ENCODE measurements at places on chromosomes 11 and 22.

- no peak for DNase-seq
These were observed 204.3 kb upstream of the PLET1 start for GRCh38 chr11:112464949-112465348.

DNA sequence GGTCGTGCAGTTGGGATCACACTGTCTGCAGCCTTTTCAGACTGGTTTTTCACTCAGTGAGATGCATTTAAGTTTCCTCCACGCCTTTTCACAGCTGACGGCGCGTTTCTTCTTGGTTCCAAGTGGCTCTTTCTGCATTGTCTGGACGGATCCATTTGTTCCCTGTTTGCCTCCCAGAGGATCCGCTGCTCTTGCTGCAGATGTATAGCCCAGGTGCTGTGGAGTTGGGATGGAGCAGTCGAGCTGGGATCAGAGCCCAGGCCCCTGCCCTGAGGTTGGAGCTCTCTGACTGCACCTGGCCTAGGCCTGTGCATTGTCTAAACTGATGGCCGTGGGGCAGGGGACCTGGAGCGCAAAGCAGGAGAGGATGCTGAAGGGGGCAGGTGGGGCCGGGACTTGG is 51.6 kb downstream of the PARVB start:
- no peak for DNase-seq

GRCh38 chr22:45966320-45966894 is 10.6 kb downstream of the WNT7B start:
- no peak for DNase-seq

GRCh38 chr11:60498853-60499252 is 6.3 kb downstream of the MS4A12 start:
- no peak for DNase-seq

DNA sequence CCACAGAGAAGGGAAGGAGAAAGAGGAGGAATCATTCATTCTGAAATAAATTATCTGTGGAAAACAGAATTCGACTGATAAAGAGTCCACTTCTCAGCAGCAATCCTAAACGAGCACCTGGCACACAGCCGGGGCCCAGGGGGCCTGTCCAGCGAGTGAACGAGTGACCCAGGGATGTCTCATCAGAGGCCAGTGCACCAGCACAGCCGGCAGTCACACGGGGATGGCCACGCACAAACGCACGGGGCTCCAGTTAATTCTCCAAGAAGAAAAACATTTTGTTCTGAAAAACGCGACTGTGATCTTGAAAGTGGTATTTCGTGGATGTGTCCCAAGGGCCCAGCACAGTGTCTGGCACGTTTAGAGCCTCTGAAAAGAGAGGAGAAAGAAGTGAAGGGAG is 154.6 kb downstream of the BRD1 start:
- no peak for DNase-seq

DNA sequence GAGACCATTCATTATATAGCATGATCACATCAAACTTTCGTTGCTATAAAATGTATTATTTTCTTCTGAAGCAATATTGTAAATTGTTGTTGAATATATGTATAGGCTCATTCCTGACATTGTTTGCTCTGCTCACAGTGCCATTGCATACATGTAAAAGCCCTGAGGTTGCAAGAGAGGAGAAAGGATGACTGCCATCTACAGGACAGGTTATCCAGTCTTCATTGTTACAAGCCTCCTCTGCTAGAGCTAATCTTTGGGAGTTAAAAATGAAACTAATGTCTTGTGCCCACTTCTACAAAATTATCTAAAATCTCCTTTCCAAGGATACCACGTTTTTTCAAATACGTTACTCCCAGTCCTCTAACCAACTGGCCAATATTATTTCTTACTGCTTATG is 16.4 kb upstream of the OR5AL1 start:
- no peak for DNase-seq

GRCh38 chr22:48734359-48734758 is 1093.3 kb downstream of the BRD1 start:
- DNase-seq = no peak

- no peak for DNase-seq
These were observed 39.2 kb upstream of the HMGXB4 start for GRCh38 chr22:35218079-35218478.

GRCh38 chr11:298406-299065 is 790 bp downstream of the IFITM5 start:
- DNase-seq = no peak

- DNase-seq = no peak
These were observed 20.2 kb downstream of the GAB4 start for GRCh38 chr22:16987822-16988221.

GRCh38 chr11:123405123-123405592 is 24.9 kb upstream of the GRAMD1B start:
- no peak for DNase-seq

GRCh38 chr11:102664001-102664752 is 39.0 kb upstream of the MMP20 start:
- no peak for DNase-seq

DNA sequence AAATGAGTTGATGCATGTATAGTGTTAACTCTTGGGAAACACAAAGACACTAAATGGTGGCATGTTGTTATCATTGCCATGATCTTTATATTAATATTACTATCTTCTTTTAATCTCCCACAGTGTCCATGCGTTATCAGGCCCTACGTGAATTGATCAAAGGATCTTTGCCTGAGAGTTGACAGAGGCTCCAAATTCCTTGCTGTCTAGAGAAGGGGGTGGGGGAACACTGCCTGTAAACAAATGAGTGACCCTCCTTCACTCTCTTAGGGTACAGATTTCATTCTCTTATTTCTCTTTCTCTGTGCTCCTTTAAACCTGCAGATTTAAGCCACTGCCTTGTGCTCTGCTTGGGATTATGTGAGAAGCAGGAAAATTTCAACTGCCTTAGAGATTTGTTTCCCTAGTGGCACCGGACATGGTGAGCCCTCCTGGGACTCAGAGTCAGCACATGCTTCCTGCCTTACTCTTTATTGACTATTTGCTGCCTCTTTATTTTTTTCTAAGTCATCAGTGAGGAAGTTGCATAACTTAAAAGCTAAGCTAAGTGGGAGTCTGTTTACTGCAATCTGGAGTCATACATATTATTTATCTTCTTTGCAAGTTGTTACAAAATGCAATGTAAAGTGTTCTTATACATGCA is 122.9 kb downstream of the MAML2 start:
- no peak for DNase-seq

- no peak for DNase-seq
These were observed 14.5 kb downstream of the MYEOV start for GRCh38 chr11:69308491-69308911.

DNA sequence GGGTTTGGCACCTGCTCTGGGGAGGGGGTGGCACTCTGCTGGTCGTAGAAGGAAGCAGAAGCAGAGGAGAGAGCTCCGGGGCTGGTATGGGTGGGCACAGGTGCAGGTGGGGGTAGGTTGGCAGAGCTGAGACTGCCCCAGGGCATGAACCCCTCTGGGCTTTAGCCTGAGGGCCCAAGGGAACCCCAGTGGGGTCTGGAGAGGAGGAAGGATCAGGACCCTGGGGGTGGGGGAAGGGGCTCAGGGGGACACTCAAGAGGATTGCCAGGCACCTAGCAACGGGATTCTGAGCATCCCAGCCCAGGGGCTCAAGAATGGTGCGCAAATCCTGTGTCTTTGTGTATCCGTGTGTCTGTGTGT is 6.3 kb downstream of the ALDH3B2 start:
- no peak for DNase-seq

DNA sequence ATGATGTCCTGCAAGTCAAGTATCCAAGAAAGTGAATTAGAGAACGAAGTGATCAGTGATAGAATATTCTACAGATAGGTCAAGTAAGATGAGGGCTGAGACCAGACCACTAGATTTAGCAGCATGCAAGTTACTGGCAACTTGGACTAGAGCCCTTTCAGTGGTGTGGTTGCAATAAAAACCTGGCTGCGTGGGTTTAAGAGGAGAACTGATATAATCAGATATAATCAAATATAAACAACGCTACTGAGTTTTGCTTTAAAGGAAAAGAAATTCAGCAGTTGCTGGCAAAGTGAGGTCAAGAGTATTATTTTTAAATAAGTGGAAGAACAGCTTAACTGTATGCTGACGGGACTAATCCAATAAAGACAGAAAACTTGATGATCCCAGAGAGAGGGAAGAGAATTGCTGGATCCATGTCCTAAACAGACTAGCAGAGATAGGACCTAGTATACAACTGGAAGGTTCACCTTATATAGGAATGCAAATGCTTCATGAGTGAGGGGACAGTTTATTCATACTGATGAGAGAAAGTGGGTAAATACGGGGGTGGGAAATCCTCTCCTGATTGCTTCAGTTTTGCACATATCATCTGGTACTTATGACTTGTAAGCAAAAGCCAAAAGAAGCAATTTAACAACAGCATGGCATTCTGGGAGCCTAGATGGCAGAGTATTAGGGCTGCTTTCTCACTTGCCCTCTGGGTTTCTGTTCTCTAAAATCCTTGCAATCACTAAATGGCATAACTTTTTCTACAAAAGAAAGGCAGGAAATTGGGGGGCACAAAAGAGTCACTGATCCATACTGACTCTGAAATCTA is 146.2 kb downstream of the RBFOX2 start:
- no peak for DNase-seq

DNA sequence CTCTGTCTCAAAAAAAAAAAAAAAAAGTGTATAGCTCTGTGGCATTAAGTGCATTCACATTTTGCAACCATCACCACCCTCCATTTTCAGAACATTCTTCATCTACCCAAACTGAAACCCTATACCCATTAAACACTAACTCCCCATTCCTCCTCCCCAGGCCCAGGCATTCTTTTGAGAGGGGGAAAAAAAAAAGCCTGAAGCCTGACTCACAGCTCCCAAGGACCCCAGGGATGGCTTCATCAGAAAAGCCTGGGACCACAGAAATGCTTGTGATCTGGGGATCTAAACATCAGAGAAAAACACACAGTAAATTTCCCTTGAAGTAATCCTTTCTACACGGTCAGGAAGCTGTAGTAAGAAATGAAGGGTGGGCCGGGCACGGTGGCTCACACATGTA is 10.7 kb upstream of the GTSE1 start:
- no peak for DNase-seq

DNA sequence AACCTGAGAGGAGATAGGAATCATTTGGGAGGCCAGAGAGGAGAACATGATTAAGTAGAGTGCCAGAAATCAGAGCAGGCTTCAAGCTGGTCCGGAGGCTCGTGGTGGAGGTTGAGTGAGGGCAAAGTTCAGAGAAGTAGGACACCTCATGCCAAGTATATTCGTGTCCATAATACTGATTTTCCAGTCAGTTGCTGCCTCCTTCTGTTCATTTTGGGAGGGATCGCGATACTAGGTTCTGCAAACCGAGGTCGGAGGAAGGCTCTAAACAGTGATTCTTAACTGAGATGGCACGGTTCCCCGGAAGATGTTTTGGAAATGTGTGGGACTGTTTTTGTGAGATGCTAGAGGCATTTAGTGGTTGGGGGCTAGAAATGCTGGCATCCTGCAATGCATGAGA is 13.6 kb upstream of the CD3E start:
- DNase-seq = no peak

- peak; percentile 23 for DNase-seq
These were observed 34.1 kb upstream of the CRTAM start for GRCh38 chr11:122804161-122804560.
